Fibroblast of skin of left quadriceps (primary cell): ENCODE measurements at places on chromosomes 2 and 18.

GRCh38 chr2:59798687-59799232, 754.7 kb downstream of the BCL11A start:
- DNase-seq, result no peak

DNA sequence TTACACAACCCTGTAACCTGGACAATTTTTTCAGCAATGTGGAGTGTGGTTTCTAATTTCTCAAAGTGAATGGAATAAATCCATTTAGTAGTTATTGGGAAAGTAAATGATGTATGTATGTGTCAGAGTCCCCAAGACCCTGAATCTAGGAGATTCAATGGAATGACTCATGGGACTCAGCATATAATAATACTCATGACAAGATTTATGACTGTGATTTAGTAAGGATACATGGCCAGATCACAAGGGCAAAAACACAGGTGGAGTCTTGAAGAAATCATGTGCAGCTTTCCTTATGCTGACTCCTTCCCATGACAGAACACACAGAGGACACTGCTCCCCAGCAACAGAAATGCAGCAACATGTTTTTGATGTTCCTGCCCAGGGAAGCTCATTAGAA, 1877.7 kb upstream of the LRRTM1 start:
- no peak for DNase-seq

GRCh38 chr18:154151-154550, 4.2 kb upstream of the USP14 start:
- DNase-seq, result no peak

GRCh38 chr2:234425639-234426603, 71.0 kb downstream of the ARL4C start:
- DNase-seq, result no peak

DNA sequence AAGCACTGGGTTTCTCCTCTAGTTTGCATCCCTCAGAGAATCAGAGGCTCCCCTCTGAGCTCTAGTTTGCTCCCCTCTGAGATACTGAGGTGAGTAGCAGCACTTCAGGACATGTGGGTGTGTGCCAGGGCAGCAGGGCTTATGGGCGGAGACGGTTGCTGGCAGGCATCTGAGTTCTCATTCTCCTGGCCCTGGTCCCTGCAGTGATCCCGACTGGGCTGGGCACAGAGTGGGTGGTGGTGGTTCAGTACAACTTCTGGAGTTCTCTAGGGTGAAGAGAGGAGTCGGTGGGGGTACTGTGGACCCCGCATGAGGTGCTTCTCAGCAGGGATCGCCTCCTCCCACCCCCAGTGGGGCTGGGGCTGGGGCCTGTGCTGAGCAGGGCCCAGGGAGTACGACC, 47.9 kb downstream of the BOLA3 start:
- DNase-seq, result no peak
